ENCODE measurements at places on chromosomes 4 and X.

- DNase-seq: no peak
These were observed 19.5 kb upstream of the PDCL2 start for GRCh38 chr4:55611358-55612059.

- no peak for DNase-seq
These were observed 135.8 kb upstream of the NDST3 start for GRCh38 chr4:117898496-117898895.

DNA sequence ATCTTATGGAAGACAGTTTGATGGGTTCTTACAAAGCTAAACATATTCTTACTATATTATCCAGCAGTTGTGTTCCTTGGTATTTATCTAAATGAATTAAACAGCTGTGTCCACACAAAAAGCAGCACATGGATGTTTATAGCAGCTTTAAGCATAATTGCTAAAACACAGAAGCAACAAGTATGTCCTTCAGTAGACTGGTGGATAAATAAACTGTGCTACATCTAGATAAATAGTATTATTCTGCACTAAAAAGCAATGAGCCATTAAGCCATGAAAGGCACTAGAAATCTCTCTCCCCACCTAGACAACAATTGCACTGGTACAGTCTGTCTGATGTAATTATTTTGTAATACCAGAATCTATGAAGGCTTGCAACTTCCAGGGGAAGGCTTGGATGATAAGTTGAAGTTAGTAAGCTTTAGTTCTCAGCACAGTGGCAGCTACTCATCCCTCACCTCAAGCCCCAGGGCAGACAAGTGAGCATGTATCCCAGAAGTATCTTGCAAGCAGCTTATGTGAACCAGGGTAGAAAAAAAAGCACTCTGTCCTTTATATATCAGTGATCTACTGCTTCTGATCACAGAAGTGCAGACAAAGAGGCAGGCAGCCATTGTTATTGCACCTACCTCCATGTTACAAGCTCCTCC is 36.9 kb downstream of the WDR17 start:
- DNase-seq: no peak

GRCh38 chr4:113756005-113756410 is 5.5 kb downstream of the CAMK2D start:
- no peak for DNase-seq

GRCh38 chr4:110616238-110617074 is 6.4 kb downstream of the PITX2 start:
- no peak for DNase-seq

- no peak for DNase-seq
These were observed 50.8 kb downstream of the PRPS1 start for GRCh38 chrX:107678957-107679740.

- DNase-seq: no peak
These were observed 1.2 kb downstream of the HMGB3 start for GRCh38 chrX:150984169-150984824.

GRCh38 chr4:143586080-143586479 is 72.6 kb downstream of the SMARCA5 start:
- DNase-seq: no peak

GRCh38 chrX:10484683-10485247 is 135.6 kb downstream of the MID1 start:
- DNase-seq: no peak

DNA sequence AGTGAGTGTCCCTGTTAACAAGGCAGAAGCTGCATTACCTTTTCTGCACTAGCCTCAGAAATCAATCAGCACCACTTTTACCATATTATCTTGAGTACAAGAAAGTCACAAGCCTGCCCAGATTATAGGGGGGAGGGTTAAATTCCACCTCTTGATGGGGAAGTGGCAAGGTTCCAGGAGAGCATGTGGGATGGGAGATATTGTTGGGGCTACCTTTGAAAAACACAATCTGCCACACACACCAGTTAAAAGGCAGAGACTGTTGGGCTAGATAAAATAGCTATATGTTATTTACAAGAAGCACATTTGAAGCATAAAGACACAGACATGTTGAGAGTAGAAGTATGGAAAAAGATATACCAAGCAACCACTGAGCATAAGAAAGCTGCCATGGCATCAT is 6.6 kb upstream of the AVPR2 start:
- no peak for DNase-seq

DNA sequence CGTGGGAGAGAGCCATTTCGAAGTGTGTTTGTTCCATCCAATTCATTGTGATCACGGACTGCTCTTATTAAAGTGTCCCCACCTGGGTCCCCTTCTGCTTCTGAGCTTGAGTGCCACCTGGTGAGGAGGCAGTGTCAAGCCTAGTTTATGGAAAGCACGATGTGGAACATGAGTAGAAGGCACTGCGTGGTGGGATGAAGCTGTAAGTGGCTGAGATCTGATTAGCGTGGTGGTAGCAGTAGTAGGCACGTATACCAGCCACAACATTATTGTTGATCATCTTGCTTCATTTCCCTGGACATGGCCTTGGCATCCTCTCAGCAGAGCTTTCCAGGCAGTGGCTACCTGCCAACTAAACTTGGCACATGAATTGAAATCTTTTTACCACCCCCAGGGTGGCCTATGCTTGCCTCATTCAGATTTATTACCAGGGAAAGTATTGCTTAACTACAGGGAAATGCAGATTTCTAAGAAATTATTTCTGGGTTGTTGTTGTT is 46.4 kb downstream of the GPAT3 start:
- no peak for DNase-seq

GRCh38 chrX:26511589-26512363 is 295.8 kb downstream of the MAGEB5 start:
- no peak for DNase-seq
